CD4-positive, alpha-beta memory T cell (primary cell): ENCODE measurements at places on chromosomes 2 and 18. TPM values are rescaled to one million over a fixed set of nuclear protein-coding genes. Genes with fewer than 3 reads are reported as not detected.

Gene DTYMK
- polyA plus RNA-seq = 50.3 TPM

Gene ALPI
- polyA plus RNA-seq = not detected

Gene CLEC4F
- polyA plus RNA-seq = not detected

Gene IKZF2
- 0.67 TPM for polyA plus RNA-seq

Gene FOXI3
- polyA plus RNA-seq = not detected

Gene GREB1
- not detected for polyA plus RNA-seq

Gene C2orf66
- polyA plus RNA-seq = not detected

Gene CPLX4
- not detected for polyA plus RNA-seq

Gene GAREM1
- polyA plus RNA-seq = not detected

Gene CHPF
- 7.5 TPM for polyA plus RNA-seq

DNA sequence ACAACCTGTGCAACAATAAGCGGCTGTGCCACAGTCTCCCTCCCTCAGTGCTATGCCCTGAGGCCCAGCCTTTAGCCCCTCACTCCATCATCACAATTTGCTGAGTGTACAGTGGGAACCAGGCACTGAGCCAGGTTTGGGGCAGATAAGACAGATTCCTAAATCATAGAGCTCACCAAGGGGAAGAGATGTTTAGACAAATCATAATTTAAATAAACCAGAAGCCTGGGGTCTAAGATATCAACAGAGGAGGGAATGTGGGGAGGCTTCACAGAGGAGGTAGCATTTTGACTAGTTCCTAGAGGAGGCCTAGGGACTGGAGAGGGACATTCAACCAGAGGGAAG lies 139.3 kb upstream of the EPAS1 start:
- no peaks in the 10 kb centered on the region for H3K4me1 ChIP-seq
- no peaks in the 10 kb centered on the region for H3K27me3 ChIP-seq
- no peak overlapping the region for H3K4me3 ChIP-seq
- no peak overlapping the region for H3K27ac ChIP-seq
- no peaks in the 10 kb centered on the region for H3K36me3 ChIP-seq

GRCh38 chr18:42807887-42808286 lies 307.6 kb downstream of the RIT2 start:
- no peaks in the 10 kb centered on the region for H3K36me3 ChIP-seq
- DNase-seq = no peak
- H3K27me3 ChIP-seq = no peaks in the 10 kb centered on the region
- H3K4me1 ChIP-seq = no peaks in the 10 kb centered on the region

DNA sequence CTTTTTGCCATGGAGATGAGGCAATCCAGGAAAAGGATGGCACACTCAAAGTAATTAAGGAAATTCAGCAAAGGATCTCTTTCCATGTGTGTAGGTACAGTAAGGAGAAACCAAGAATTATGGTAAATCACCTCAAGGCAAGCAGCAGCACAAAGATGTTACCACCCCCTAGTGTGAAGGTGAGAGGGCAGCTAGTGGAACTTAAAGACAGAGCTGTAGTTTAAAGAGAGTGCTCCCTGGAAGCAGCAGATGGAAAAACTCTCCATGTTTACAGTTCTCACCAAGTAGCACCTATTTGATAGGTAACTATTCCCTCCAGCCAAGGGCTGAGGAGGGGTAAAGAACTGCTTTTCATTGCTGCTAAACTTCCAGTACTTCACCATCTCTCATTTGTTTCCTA lies 860.4 kb upstream of the CRIM1 start:
- H3K36me3 ChIP-seq = no peaks in the 10 kb centered on the region
- no peak for DNase-seq
- H3K4me3 ChIP-seq = no peak overlapping the region
- no peaks in the 10 kb centered on the region for H3K27me3 ChIP-seq

GRCh38 chr18:53426666-53427184 lies 797.7 kb downstream of the MBD2 start:
- H3K36me3 ChIP-seq = no peaks in the 10 kb centered on the region
- H3K27me3 ChIP-seq = no peaks in the 10 kb centered on the region
- DNase-seq = no peak
- no peak overlapping the region for H3K27ac ChIP-seq
- no peak overlapping the region for H3K4me3 ChIP-seq

- no peak overlapping the region for H3K27ac ChIP-seq
- H3K4me1 ChIP-seq = no peaks in the 10 kb centered on the region
- no peak overlapping the region for H3K4me3 ChIP-seq
These were observed 303.0 kb downstream of the DYSF start for GRCh38 chr2:71756280-71756906.

- no peaks in the 10 kb centered on the region for H3K36me3 ChIP-seq
- DNase-seq = no peak
- no peak overlapping the region for H3K27ac ChIP-seq
- H3K27me3 ChIP-seq = peaks cover 8% of the 10 kb centered on the region
These were observed 934 bp downstream of the ZNF804A start for GRCh38 chr2:184599054-184599871.

- no peak overlapping the region for H3K4me3 ChIP-seq
- H3K27ac ChIP-seq = no peak overlapping the region
- H3K4me1 ChIP-seq = no peaks in the 10 kb centered on the region
- no peaks in the 10 kb centered on the region for H3K27me3 ChIP-seq
- no peaks in the 10 kb centered on the region for H3K36me3 ChIP-seq
These were observed 61.3 kb downstream of the SMAD4 start for GRCh38 chr18:51091270-51091669.

DNA sequence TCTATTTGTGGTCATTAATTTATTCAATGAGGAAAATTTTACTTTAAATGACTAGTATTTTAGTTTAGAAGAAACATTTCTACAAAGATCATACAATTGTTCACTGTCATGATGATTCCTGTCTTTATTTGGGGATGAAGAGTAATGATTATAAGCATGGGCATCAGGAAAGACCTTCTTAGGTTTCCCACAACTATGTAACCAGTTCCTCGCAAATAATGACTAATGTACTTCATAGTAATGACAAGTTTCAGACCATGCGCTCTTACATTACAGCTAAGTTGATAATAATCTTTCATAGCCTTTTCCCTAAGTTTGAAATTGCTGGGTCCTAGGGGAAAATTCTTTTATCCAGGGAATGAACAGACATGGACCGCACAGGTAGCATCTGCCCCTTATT lies 90.5 kb downstream of the MYO5B start:
- DNase-seq = no peak
- no peaks in the 10 kb centered on the region for H3K36me3 ChIP-seq
- H3K27ac ChIP-seq = no peak overlapping the region
- H3K27me3 ChIP-seq = peaks cover 2% of the 10 kb centered on the region
- H3K4me3 ChIP-seq = no peak overlapping the region

DNA sequence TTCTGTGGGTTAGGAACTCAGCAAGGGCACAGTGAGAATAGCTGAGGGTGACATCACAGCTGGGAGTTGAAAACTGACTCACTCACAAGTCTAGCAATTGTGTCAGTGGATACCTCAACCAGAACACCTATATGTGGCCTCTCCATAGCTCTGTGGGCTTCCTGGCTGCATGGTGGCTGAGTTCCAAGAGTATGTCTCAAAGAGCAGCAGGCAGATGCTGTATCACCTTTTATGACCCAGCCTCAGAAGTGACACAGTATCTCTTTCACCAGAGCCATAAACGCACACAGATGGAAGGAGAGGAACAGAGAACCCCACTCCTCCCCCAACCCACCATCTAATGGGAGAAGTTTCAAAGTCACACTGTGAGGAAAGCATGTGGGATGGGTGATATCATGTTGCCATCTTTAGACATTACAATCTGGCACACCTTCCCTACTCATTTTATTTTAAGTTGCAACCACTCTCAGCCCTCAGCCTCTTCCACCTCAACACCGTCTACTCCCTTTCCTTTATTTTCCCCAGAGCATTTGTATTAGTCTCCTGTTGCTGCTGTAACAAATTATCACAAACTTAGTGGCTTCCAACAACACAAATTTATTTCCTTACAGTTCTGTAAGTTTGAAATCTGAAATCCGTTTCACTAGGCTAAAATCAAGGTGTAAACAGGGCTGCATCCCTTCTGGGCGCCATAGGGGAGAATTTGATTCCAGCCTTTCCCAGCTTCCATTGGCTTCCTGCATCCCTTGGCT lies 134.6 kb upstream of the SPATS2L start:
- H3K27ac ChIP-seq = no peak overlapping the region
- no peak for DNase-seq
- no peaks in the 10 kb centered on the region for H3K36me3 ChIP-seq
- no peaks in the 10 kb centered on the region for H3K4me1 ChIP-seq
- H3K27me3 ChIP-seq = no peaks in the 10 kb centered on the region
